ENCODE measurements at places on chromosomes 11 and 22. TPM values are rescaled to one million over a fixed set of nuclear protein-coding genes. Genes with fewer than 3 reads are reported as not detected.

- DNase-seq = no peak
Measured at GRCh38 chr11:8826139-8826786, 84.7 kb upstream of the AKIP1 start.

DNA sequence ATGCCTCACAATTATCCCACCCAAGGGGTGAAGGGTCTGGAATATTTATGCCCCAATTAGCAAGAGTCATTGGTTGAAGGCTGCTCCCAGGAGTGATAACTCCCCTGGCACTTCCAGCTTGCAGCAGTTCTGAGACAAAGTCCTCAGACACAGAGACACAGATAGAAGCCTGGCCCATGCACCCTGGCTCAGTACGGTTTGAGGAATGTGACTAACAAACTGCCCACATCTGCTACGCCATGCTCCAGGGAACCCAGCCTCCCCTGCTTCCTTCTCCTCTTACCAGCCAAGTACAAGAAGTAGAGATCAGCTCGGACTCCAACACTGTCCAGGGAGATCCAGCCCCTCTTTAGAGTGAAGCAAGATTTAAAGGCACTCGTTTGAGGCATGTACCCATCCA, 48.5 kb upstream of the BMAL1 start:
- DNase-seq = no peak

DNA sequence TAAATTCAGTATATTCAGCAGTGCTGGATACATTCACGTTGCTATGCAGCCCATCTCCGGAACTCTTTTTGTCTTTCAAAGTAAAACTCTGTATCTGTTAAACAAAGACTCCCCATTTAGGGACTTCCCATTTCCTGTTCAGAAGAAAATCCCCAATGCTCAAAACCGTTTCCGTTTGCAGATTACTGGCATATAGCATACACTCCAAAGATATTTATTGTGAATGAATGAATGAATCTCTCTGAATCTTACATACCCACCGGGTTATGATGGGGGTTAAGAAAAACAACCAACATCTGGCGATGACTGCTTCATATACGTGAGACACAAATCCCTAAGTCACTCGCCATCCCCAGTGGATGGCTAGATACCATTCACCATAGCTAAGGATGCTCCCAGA, 1.6 kb downstream of the THY1 start:
- no peak for DNase-seq

The HMBS gene
- total RNA-seq = 43.7 TPM

DNA sequence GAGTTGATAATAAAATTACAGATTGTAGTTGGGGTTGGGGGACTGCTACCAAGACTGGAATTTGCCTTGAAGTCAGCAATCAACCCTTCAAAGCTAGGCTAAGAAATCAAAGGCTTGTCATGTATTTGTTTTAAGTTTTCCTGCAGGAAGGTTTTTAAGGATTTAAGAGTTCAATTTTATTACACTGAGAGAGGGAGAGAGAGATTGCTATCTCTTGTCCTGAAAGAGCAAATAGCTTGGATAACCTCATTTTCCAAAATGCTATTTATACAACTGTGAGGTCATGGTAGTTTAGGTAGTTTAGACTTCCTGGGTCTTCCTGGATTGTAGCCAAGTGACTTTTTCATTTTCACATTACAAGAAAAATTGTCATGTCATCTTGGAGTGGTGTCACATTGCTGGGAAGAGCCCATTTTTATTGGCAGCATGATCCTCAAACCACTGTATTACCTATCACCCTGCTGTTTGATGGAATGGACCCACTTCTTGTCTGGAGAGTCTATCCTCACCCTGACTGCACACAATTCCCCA, 10.1 kb upstream of the PRSS23 start:
- no peak for DNase-seq

DNA sequence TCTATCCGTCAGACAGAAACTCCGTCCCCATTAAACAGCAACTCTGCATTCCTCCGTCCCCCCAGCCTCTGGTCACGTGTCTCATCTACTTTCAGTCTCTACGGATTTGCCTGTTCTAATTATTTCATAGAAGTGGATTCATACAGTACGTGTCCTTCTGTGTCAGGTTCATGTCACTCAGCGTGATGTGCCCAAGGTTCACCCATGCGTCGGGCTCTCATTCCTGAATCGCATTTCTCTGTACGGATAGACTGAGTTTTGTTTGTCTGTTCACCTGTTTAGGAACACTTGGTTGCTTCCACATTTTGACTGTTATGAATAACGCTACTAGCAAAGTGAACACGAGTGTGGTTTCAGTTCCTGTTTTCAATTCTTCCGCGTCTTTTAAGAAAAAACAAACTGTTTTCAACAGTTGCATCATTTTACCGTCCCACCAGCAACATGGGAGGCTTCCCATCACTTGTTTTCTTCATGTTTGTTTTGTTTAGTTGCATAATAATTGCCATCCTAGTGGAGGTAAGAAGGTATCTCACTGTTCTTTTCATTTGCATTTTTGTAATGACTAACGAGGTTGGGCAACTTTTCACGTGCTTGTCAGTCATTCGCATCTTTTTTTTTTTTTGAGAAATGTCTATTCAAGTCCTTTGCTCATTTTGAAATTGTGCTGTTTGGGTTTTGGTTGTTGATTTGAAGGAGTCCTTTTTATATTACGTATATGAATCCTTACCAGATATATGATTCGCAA, 8.9 kb upstream of the NLRP6 start:
- no peak for DNase-seq

DNA sequence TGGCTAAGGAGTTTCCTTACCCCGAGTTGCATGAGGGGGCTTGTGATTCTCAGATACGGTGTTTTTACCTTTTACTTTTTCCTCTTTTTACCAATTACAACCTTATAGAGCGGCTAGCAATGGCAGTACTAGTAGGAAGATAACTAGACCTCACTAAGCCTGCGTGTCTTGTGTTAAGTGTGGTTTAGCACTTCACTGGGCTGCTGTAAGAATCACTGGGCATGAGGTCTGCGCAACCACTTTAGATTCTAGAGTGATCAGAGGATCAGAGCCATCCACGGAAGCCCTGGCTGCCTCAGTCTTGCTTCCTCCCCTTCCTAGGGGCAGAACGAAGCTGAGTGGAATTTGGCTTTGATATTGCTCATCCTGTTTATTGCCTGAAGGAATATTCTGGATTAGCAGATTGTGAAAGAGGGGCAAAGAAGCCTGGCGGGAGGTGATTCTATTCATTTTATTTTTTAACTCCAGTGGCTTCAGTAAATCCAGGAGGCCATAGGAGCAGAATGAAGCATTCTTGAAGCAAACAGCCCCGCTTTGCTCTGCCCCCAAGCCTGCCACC, 88.5 kb downstream of the GRAMD1B start:
- DNase-seq = no peak

The MS4A7 gene
- not detected for total RNA-seq

The C1QTNF5 gene
- not detected for total RNA-seq

- DNase-seq = no peak
Measured at GRCh38 chr22:44331881-44332714, 19.3 kb upstream of the SHISAL1 start.

The SERHL2 gene
- total RNA-seq = 0.96 TPM

The ESAM gene
- 0.66 TPM for total RNA-seq

The PATE4 gene
- not detected for total RNA-seq

- no peak for DNase-seq
Measured at GRCh38 chr11:115613986-115614632, 109.9 kb upstream of the CADM1 start.

- DNase-seq = no peak
Measured at GRCh38 chr11:1408346-1408745, 18.6 kb downstream of the BRSK2 start.

The C11orf52 gene
- not detected for total RNA-seq

The KCNJ5 gene
- not detected for total RNA-seq

DNA sequence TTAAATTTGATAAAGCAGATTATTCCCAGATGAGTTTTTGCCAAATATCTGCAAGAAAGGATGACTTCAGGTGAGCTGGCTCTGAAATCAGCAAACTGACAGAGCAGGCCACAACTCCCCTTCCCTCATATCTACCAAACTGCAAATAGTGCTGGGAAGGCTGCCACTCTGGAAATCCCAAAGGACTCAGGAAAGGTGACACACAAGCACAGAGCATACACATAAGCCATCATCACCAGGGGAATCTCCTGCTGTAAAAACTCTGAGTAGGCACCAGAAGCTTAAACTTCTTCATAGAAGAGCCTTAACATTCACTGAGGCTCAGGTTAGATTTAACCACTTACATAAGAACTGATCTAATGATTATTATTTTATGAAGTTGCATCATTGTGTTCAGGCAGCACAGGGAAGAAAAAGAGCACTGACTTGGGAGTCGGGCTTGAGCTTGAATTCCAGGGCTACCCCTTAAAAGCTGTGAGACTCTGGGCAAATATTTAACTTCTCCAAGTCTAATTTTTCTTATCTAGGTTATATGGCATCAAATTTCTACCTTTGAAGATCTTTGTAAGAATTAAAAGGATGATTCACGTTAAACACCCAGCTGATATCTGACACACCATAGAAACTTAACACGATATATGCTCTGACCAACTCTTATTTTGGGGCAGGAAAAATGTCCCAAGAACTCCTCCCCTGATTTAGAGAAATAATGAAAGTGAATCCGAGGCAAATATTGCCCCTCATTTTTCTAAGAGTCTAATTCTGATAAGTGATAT, 15.0 kb downstream of the SYTL2 start:
- no peak for DNase-seq

- no peak for DNase-seq
Measured at GRCh38 chr22:48511211-48511610, 1316.5 kb downstream of the BRD1 start.

- no peak for DNase-seq
Measured at GRCh38 chr11:111978028-111978771, 41.1 kb downstream of the DIXDC1 start.

GRCh38 chr11:47137476-47137875, 39.2 kb downstream of the ARFGAP2 start:
- DNase-seq = no peak

GRCh38 chr11:61004180-61004611, 32.7 kb downstream of the CD6 start:
- DNase-seq = no peak

- no peak for DNase-seq
Measured at GRCh38 chr22:27466229-27466628, 335.3 kb downstream of the MN1 start.

The CPT1B gene
- total RNA-seq = 32.7 TPM

The SPTBN2 gene
- 0.92 TPM for total RNA-seq

The CECR2 gene
- total RNA-seq = 0.14 TPM

The ABTB2 gene
- 7.7 TPM for total RNA-seq

The C11orf16 gene
- total RNA-seq = not detected

DNA sequence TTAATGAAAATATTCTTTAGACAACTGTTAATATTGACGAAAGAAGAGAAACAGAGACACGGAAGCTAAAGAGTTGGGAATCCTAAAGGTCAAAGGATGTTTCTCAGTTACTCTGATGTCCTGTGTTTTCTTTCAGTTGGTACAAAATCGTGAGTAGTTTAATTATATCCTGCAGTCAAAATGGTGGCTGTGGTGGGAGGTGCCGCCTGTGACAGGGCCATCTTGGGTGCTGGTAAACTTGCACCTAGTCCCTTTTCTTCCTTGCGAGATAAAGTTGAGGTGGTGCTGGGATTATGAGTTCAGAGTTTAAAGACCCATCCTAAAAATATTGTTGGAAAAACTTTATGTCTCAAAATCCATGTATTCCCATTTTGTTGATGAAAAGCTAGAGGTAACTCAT, 2.2 kb downstream of the CECR2 start:
- DNase-seq = no peak

The TUB gene
- 0.32 TPM for total RNA-seq

GRCh38 chr11:68601147-68601546, 83.2 kb upstream of the GAL start:
- DNase-seq = no peak

DNA sequence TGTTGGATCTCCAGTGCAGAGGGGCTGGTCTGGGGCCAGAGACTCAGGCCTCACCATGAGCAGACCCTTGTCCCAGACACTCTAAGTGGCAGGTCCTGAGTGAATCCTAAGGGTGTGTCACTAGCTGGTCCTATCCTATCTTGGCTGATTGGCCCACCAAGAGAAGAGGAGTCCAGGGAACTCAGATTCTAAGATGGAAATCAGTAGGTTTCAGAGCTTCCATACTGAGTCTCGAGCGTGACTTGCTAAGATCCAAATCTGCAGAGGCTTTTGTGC, 10.9 kb downstream of the POU2AF1 start:
- no peak for DNase-seq

DNA sequence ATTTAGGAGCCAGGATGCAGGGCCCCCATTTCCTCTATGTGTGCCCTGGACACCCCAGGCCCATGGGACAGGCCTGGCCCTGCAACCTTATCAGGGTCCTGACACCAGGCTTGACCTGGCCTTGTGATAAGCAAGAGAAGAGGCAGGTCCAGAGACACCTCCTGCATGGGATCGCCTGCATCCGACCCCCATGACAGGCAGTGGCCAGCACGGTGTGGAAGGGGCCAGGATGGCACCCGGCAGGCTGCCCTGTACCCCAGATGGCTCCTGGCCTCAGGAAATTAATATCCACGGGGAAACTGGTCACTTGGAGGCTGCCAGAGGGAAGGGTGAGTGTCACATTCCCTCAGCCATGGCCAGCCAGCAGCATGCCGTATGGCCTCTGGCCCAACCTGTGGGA, 6.8 kb downstream of the KRTAP5-9 start:
- no peak for DNase-seq

The LMNTD2 gene
- 0.71 TPM for total RNA-seq
